ENCODE measurements at places on chromosomes 3 and 15. TPM values are rescaled to one million over a fixed set of nuclear protein-coding genes. Genes with fewer than 3 reads are reported as not detected.

DNA sequence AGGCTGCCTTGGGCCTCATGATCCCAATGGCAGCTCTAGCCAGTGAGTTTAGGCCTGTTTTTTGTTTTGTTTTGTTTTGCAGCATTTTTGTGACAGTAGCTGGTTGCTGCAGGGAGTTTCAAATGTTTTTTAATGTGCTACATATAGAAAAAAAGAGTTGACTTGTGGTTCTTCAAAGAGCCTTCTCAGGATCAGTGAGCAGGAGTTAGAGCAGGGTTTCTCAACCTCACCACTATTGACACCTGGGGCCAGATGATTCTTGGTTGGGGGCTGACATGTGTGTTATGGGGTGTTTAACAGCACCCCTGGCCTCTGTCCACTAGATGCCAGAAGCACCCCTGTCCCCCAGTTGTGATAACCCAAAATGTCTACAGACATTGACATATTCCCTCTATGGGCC lies 17.9 kb downstream of the APH1B start:
- no peak for DNase-seq
- no peak overlapping the region for H3K27ac ChIP-seq
- H3K36me3 ChIP-seq, result peaks cover 31% of the 10 kb centered on the region
- no peaks in the 10 kb centered on the region for H3K27me3 ChIP-seq
- no peaks in the 10 kb centered on the region for H3K4me1 ChIP-seq

- no peak overlapping the region for H3K4me3 ChIP-seq
- H3K4me1 ChIP-seq, result no peaks in the 10 kb centered on the region
- H3K27ac ChIP-seq, result no peak overlapping the region
- no peaks in the 10 kb centered on the region for H3K27me3 ChIP-seq
Measured at GRCh38 chr3:142623194-142623593, 27.0 kb downstream of the PLS1 start.

SEMA4B gene
- total RNA-seq, result 8.0 TPM

- DNase-seq, result no peak
- H3K27ac ChIP-seq, result no peak overlapping the region
- H3K4me3 ChIP-seq, result no peak overlapping the region
- H3K27me3 ChIP-seq, result no peaks in the 10 kb centered on the region
- peaks cover 2% of the 10 kb centered on the region for H3K4me1 ChIP-seq
Measured at GRCh38 chr15:95286352-95286880, 1044.1 kb upstream of the NR2F2 start.

All from CD4-positive, alpha-beta T cell (primary cell).